ENCODE measurements at places on chromosomes 4 and X.

- DNase-seq = no peak
Measured at GRCh38 chrX:50996930-50997329, 86.4 kb downstream of the BMP15 start.

- DNase-seq = no peak
Measured at GRCh38 chr4:125735102-125735501, 420.3 kb downstream of the FAT4 start.

DNA sequence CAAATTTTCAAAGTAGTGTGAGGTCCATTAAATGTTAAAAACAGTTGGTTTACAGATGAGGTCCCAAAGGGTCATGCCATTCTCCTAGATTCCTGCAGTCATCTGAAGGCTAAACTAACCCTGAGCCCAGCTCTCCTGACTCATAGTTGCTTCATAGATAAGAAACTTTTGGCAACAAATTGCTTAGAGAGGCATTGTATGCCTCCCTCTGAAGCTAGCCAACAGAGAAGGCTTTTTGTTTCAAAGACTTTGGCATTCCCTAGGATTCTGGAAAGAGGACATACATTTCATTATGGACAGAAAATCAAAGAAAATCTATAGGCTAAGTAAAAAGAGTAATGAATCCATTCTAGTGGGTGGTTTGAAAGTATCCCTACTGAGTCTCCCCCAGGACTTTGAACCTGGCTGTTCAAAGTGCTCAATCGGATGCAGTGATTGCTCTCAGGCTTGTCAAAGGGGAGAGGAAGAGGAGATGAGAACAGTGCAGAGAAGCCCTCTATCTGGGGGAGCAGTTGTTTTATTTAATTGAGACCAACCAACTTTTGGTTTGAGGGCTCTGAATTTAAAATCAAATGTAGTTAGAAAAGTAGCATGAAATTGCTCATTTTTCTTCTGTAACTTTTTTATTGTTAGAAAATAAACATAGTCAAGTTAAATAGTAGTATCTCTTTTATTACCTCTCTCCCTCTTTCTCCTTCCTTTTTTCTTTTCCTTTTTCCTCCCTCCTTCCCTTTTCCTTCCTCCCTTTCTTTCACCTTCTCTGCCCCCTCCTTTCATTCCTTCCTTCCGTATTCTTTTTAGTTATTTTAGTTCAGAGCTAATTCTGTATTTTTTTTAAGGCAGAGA, 72.3 kb upstream of the ZNF518B start:
- DNase-seq = no peak

DNA sequence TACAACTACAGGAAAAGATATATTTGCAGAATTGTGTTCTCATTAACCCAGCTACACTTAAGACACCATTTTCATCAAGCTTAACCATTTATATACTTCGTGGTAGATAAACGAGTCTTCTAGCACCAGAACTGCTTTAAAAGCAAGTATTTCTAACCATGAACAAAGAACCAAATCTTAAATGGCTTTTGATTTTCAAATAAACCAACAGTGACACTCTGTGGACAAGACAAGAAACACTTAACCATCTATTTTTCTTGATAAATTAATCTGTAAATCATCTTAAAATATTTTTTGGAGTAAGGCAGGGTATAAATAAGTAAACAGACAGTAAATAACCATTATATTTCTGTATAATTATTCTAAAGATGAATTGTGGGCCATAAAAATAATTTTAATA, 10.2 kb downstream of the BEND2 start:
- DNase-seq = no peak

DNA sequence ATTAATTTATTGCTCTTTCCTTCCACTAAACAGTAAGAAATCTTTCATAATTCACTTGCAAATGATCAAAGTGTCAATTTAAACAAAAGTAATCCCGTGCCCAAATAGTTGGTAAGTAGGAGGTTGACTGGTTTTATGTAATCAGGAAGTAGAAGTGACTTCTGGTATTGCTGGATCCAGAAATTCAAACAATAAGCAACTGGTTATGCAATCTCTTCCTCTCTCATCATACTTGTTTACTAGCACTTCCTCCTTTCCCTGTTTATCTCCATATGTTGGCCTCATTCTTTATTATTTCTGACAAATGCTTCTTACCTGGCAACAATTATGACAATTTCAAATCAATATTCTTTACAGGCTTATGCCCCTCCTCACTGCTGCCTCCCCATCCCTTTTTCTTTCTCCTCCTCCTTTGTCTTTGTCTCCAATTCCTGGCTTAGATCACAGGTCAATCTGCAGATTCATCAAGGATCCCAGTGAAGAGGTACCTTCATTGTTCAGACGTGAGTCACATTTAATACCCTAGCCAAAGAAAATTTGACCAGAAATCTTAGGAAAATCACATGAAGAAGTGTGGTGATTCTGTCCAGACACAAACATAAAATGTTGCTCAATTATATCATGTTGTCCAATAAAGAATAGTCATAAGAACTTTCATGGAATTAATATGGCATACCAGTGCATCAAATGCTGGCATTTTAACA, 323.2 kb upstream of the PCDH7 start:
- no peak for DNase-seq

GRCh38 chr4:121960818-121961217, 9.0 kb upstream of the TRPC3 start:
- DNase-seq = no peak

- DNase-seq = no peak
Measured at GRCh38 chrX:150438165-150438564, 75.0 kb downstream of the MAMLD1 start.

GRCh38 chr4:29131304-29131703, 1588.9 kb upstream of the PCDH7 start:
- DNase-seq = no peak

DNA sequence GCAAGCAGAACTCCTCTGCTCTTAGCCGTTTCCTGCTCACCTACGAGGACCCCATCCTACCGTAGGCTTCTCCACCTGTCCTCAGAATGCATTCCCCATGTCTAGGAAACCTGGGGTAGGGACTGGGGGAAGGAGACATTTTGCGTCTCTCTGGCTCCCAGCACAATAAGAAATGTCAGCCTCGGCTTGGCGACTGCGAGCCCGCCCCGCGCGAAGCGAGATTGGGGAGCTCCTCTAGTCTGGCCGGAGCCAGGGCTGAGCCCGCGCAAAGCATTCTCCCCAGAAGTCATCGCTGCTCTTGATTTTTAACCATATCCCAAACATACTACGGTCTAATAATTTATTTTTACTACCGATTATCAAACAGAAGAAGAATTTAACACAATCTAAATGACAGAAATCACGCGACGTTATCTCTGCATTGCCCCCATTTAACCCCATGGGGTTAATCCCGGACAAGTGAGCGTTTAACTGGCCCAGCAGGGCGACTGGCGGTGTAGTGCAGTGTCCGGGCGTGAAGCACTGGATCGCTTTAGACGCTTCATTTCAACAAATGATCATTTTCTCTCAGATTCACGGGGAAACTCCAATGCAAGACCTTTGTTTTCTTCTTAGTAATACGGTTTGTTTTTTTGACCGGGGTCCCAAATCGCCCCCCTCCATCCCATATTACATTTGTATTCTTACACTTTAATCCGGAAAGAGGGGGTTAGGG, 8.0 kb upstream of the PITX2 start:
- DNase-seq = no peak

DNA sequence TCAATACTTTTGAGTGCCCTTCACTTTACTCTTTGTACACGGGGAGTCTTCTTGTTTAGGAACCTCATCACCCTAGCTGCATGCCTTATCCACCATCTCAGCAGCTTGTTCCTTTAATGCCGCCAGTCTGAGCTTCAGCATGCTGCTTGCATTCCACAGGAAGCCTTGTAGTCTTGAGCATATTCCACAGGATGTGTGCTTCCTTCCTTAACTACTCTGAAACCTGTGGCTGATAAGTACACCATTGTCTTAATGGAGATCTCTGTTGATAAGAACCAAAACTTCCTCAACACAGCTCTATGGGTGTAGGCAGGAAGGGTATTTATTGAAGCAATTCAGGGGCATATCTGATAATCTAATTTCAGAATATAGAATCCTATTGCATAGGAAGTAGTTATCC, 24.4 kb upstream of the CCNI start:
- no peak for DNase-seq

- no peak for DNase-seq
Measured at GRCh38 chr4:1400191-1400805, 5.9 kb downstream of the NKX1-1 start.

DNA sequence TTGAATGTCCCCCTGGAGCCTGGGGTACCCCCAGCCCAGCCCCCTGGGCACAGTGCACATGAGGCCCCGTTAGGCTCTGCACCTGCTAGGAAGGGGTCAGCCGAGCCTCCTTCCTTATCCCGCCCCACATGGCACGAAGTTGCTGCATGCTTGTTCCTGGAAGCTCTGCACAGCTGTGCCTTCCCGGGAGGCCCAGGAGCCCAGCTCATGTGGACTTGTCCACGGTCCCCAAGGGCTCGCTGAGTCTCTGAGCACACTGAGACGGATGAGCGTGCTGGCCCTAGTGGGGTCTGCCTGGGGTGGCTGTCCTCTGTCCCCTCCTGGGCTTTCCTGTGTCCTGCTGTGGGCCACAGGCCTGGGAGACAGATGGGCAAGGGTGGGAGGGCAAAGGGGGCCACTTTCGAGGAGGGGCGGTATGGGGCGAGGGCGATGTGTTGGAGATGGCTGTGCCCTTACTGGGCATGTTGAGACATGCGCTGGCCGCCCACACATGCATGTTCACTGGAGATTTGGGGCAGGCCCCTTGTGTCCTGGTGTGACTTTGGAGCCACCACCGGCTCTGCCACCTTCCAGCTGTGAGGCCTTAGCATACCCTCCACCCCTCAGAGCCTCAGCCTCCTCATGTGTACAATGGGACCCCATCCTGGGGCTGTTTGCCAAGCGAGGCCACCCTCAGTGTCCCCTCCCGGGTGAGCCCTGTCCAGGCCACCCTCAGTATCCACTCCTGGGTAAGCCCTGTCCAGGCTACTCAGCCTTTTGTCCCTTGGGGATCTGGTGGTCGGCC, 237.6 kb downstream of the AFAP1 start:
- DNase-seq = no peak

DNA sequence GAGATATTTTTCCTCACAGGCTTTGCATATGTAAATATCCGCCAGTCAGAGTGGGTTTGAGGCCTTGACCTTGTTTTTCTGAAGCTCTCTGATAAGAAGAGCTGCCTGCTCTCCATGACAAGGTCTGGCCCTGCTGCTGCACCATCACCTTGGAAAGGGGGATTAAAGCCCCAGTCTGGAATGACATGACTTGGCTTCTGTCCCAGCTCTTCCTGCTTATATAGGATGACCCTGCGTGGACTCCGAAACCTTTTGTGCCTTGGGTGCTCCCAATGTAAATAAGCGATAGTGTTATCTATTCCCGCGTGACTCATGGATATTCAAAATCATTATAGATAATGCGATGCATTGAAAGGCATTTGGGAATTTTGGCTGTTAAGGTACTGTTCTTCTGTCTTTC, 139.3 kb downstream of the BMPR1B start:
- no peak for DNase-seq

- DNase-seq = no peak
Measured at GRCh38 chr4:74390677-74391076, 25.7 kb downstream of the EREG start.

GRCh38 chr4:85318415-85318814, 156.5 kb upstream of the ARHGAP24 start:
- no peak for DNase-seq

GRCh38 chr4:151148261-151148660, 48.8 kb downstream of the RPS3A start:
- DNase-seq = no peak

DNA sequence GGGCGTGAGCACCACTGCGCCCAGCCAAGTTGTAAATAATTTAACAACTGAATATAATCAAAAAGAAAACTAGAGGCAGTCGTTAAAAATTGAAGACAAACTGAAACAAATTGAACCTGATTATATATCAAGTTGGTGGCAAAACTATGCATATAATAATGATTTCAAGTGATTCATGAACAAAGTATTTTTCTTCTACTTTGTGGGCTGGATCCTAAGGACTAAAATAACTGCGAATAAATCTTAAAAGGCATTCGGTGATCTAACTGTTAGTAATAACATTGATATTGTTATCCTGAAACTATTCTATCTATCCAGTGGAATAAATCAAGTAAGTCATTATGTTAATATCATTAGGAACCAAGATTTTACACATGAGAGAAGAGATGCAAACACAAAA, 21.2 kb upstream of the USP9X start:
- no peak for DNase-seq

- no peak for DNase-seq
Measured at GRCh38 chrX:107537815-107538214, 88.4 kb downstream of the FRMPD3 start.

GRCh38 chr4:151644622-151645021, 116.2 kb downstream of the GATB start:
- no peak for DNase-seq

- DNase-seq = no peak
Measured at GRCh38 chr4:40763228-40763716, 13.5 kb downstream of the NSUN7 start.

- DNase-seq = no peak
Measured at GRCh38 chr4:163200727-163201349, 34.1 kb upstream of the NAF1 start.

DNA sequence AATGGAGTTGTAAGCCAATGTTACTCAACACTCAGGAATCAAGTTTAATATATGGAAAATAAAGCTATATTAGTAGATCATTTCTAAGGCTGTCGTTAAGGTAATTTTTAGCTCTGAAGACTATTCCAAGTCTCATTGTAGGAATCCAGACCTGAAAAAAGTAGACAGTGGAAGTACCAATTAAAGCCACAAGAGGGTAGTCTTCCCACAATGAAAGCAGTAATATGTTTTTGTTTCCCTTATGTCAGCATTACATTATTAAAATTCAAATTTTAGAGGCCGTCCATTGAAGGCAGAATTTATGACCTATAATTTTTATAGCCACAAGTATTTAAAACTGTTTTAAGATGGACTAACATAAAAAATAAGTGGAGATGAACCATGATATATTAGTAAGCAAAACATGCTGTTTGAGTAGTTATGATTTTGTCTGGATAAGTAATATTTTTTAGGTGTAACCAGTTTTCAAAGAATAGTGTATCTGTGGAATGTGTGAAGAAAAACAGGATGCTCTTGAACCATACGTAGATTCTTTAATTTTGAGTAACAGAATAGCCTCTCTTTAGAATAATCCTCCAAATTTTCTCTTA, 372.6 kb upstream of the TECRL start:
- no peak for DNase-seq

- DNase-seq = no peak
Measured at GRCh38 chr4:629915-630641, 4.7 kb downstream of the PDE6B start.

- no peak for DNase-seq
Measured at GRCh38 chr4:67437974-67438713, 107.2 kb downstream of the CENPC start.

- DNase-seq = no peak
Measured at GRCh38 chr4:3445111-3445820, 3.5 kb downstream of the HGFAC start.

- DNase-seq = no peak
Measured at GRCh38 chr4:8188085-8188484, 11.0 kb upstream of the SH3TC1 start.

GRCh38 chrX:110004215-110004614, 1.3 kb downstream of the TMEM164 start:
- DNase-seq = no peak

DNA sequence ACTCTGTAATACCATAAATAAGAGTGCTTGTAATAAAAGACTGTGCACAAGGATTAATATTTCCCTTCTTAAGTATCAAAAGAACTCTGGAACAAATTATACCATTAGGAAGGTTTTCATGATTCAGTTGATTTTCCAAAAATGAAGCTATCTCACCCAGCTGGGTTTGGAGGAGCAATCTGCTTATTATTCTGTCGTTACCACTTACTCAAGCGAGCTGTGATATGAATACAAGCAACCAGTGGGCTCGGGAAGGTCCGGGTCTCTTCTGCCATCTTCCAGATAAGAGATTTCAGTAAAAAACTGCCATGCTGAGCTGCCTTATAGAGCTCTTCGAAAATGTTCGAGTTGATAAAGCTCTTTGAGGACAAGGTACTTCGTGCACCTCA, 15.3 kb downstream of the SMIM20 start:
- DNase-seq = no peak
